Neural crest cell (in vitro differentiated cells): ENCODE measurements at places on chromosomes 3 and 15.

DNA sequence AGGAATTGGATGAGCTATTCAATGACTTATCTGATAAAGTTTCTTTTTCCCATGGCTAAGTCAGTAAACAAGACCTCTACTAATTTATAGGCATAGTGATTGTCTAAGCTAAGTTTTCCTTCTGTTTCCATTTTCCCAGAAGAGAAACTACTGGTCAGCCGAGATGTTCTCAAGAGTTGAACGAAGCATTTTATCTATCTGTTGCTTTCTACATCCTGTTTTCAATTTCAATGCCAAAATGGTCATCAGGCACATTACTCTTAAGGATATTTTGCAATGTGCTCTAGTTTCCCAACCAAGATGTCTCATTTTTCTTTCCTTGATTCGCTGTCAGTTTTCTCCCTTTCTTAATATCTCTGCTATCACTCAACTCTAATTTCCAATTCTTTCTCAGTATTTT is 228.7 kb downstream of the MBNL1 start:
- no peak for DNase-seq

DNA sequence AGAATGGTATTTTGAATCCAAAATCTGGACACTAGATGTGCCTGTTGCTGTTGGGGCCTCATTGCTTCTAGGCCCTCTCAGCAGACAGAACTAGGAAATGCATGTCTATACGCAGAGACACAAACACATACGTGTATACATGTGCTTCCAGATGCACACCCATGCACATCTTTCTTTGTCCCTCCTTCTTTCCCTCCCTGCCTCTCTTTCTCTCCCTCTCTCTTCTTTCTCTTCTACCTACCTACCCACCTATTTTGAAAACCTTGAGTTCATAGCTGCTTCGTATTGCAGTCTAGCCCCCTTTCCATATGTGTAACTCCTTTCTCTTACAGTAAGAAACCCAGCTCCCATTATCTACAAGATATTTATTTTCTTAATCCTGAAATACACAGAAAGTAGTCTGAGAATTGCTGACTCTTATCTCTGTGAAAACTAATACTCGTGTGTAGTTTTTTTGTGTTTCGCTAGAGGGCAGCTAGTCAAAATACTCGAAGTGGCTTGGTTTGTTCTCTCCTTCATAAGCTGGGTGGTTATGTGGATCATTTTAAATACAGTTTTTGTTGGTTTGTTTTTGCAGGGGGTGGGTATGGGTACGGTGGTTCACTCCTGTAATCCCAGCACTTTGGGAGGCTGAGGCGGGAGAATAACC is 18.5 kb downstream of the RPL32 start:
- no peak for DNase-seq

- DNase-seq = no peak
Observed at GRCh38 chr3:119500265-119500664, 1.9 kb downstream of the TIMMDC1 start.

DNA sequence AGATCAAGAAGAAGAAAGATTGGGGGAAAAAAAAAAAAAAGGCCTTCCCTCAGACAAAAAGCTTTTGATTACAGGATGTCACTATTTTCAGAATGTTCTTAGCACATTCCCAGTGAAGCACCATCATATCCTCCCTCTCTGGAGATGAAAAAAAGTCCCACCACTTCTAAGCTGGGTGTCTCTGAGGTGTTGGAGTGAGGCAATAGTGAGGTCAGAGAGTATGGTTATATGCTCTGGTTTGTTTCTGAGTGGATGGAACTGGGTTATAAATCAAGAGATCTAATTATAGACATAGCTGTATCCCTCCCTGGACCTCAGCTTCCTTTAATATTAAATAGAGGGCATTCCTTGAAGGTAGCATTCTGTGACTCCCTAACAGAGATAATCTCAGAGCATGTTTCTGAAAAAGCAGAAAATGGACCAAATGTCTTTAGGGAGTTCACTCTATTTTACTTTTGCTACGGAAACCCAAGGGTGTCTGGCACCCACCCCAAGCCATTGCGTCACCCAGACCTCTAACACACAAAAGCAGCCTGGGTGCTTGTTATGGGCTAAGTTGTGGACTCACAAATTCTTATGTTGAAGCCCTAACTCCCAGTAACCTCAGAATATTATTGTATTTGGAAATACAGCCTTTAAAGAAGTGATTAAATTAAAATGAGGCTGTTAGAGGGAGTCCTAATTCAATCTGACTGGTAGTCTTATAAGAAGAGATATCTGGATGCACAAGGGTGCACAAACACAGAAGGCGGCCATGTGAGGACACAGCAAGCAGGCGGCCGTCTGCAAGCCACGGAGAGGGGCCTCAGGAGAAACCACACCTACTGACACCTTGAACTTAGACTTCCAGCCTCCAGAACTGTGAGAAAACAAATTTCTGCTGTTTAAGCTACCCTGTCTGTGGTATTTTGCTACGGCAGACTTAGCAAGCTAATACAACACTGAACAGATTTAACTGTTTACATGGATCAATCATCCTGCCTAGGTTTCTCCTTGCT is 81.5 kb downstream of the MB21D2 start:
- DNase-seq = no peak

DNA sequence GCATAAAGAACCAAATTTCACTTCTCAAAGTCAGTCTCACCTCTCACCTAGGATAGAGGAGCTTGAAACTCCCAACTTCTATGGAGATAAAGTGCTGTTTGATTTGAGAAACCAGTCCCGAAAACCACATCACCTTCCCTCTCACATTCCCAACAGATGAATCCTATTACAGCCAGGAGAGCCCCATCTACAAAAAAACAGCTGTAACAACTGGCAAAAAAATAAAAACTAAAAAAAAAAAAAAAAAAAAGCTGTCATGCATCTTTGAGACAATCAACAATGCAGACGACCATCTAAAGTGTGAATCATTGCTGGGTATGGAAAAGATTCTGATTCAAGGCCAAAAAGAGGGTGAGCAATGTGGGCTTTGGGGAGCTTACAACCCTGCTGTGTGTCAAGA is 23.8 kb downstream of the HOMER2 start:
- no peak for DNase-seq

GRCh38 chr3:21665444-21666100 is 85.4 kb downstream of the ZNF385D start:
- no peak for DNase-seq

GRCh38 chr3:34955680-34956079 is 683.6 kb upstream of the ARPP21 start:
- no peak for DNase-seq
